Stimulated activated CD4-positive, alpha-beta T cell treated with anti-CD3 and anti-CD28 coated beads, Interleukin-1b, Interleukin-23, amount 100 ng/mL, for 4 hours (primary cell): ENCODE measurements at places on chromosomes 12 and 14.

- DNase-seq = no peak
Measured at GRCh38 chr12:108575199-108575912, 13.0 kb downstream of the ISCU start.

DNA sequence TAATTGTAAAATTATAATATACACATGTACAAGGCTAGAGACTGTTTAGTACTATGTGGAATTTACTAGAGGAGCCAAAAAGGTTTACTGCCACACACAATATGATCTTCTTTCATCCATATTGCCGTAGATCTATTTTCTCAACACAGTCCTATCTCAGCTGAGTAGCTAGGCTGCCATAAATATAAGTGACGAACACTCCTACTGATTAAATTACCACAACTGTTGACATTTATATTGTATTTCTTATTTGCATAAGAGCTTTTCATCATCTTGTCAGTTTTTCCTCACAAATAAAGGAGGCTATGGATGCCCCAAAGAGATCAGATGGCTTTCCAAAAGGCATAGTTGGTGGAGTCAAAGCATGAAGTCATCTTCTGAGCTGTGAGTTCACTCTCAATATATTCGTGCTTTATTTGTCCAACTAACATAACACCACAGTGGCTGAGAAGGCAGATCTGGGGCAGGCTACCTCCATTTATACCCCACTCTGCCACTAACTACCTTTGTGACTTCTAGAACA, 78.6 kb downstream of the CCDC59 start:
- no peak for DNase-seq

- DNase-seq = no peak
Measured at GRCh38 chr14:42095155-42095554, 488.5 kb downstream of the LRFN5 start.

GRCh38 chr14:99062772-99063418, 209.1 kb downstream of the BCL11B start:
- no peak for DNase-seq

- no peak for DNase-seq
Measured at GRCh38 chr12:89622115-89622514, 86.5 kb downstream of the ATP2B1 start.

DNA sequence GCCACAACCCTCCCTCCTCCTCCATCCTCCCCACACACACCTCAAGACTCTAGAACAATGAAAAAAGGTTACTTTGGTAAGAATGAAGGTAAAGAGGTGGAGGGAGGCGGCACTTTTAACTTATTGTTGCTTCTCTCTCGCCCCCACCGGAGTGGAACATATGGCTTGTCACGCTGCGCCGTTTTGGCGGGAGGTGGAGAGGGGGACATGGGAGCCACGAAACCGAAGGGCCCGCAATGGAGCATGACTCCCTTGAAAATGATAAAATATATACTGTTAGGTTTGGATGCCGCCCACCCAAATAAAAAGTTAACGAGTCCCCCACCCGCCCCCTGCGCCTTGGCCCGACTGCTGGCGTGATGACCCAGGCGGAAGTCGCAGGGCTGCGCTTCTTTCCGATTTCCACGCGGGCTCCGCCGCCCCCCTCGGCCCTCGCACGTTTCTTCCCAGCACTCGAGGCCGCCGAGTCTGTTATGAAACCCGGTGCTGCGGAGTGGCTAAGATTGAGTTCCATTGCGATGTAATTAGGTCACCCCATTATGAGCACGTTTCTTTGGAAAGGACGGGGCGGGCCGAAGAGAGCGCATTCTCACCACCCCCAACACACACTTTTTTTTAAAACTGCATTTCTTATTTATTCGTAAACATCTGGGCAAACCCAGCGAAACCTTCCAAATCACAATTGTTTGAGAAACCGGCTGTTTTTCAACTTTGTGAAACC, 1.4 kb upstream of the ZFP36L1 start:
- peak; percentile 74 for DNase-seq

- DNase-seq = no peak
Measured at GRCh38 chr14:50985124-50985858, 41.0 kb upstream of the PYGL start.

DNA sequence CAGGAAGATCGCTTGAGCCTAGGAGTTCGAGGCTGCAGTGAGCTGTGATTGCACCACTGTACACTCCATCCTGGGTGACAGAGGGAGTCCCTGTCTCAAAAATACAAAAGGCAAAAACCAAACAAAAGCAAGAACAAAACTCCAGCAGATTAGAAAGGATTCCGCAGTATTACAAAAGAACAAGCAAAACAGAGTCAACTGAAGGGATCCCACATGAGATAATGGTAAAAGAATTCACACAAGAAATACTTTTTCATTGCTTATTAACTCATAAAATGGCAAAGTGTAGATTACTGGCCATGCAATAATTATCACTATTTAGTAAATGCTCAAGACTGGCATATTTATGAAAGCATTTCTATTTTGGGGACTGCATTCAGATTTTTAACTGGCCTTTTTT, 35.4 kb downstream of the BEST3 start:
- DNase-seq = no peak

- no peak for DNase-seq
Measured at GRCh38 chr12:32661706-32662105, 17.4 kb upstream of the DNM1L start.

DNA sequence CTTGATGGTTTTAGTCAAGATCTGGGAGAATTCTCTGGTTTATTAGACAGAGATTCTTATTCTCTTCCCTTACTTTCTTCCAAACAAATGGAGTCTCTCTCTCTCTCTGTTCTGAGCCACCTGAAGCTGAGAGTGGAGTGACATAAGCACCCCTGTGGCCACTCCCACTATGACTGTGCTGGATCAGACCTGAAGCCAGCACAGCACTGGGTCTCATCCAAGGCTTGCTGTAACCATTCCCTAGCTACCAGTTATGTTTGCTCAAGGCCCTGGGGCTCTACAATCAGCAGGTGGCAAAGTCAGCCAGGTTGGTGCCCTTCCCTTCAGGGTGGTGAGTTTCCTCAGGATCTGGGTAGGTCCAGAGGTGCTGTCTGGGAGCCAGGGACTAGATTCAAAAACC, 568.5 kb downstream of the AACS start:
- no peak for DNase-seq

DNA sequence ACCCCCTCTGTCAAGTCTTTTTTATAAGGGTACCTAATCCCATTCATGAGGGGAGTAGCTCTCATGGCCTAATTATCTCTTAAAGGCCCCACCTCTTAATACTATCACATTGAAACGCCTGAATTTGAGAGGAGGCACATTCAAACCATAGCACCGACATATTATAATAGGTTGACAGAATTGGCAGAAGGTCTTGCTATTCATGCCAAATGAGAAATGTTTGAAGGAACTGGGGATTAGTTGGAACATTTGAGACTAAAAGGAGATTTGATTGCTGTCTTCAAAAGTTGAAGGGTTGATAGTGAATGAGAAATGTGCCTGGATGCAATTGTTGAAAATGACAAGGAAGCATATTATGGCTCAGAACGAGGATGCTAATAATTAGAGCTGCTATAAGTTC, 331.1 kb downstream of the ATP23 start:
- no peak for DNase-seq

DNA sequence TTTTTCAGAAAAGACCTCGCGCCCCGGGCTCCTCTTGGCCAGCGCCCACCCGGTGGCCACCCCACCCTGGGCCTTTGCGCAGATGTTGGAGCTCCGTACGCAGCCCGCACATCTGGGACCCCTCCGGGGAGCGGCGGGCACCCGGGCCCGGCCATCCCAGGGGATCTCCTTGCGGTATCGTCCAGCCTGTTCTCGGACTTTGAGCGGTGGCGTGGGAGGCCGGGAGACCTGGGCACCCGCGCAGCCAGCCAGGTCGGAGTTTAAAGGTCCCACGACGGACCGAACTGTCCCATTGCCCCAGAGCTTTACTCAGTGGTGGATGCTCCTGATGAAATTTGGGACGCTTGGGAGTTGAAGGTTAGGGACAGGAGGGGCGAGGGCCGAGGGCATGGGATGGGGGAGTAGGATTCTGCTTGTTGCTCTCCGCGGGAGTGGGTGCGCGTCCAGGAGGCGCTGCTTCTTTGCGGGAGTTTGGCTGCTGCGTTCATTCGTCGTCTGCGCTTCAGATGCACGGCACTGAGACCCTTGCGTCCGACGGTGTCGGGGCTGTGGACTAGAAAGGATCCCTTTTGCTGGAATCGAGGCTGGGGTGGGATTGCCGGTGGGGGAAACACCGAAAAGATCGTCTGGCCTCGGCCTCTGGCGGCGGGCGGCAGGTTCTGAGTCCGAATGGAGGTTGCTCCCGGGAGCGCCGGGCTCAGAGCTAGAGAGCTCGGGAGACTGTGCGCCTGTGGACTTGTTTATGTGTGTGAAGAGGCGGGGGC, 1.4 kb downstream of the NTF3 start:
- DNase-seq = no peak

DNA sequence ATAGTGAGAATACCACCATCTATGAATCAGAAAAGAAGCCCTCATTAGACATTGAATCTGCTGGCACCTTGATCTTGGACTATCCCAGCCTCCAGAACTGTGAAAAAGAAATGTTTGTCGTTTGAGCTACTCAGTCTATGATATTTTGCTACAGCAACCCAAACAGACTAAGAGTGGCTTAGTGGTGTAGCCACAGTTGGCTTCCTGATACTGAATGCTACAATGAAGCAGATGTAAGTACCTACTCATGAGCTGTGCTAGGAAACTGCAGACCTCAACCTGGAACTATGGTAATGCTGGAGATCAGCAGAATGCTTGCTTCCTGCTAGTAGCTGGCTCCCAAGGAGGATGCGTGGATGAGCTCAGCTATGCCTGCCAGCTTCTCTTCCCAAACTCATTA, 268.6 kb upstream of the CRY1 start:
- DNase-seq = no peak

GRCh38 chr14:63563370-63564026, 20.3 kb upstream of the PPP2R5E start:
- DNase-seq = no peak

- DNase-seq = no peak
Measured at GRCh38 chr12:16421806-16422205, 74.4 kb downstream of the MGST1 start.

GRCh38 chr12:92810370-92810769, 107.6 kb downstream of the PLEKHG7 start:
- no peak for DNase-seq

DNA sequence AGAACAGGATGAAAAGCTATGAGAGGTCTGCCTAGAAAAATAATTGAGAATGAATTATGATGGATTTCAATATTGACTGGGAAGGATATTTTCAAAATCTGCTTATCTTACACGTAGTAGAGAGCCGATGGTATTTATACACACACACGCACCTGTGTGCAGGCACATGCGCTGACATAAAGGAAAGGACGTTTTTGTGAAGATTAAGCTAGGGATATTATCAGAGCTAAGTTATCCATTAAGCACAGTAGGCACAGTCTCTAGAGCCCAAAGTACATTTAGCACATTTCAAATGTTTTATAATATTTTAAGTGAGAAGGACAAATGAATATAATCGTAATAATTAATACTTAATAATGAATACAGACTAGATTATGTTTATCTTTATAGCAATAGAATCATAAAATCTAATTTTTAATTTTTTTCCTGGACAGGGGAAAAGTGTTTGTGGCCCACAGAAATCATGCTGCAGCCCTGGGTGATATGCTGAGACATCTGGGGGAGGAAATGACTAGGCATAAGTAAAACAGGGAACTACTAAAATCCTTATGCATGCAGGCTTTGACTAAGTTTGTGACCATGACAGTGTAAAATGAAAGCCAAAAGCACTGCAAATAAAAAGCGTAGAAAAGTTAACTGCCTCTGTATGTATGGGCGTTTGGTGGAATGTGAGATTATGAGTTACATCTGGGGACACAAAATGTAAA, 146.1 kb downstream of the KITLG start:
- DNase-seq = no peak

GRCh38 chr12:76143343-76144244, 59.1 kb upstream of the NAP1L1 start:
- DNase-seq = no peak

DNA sequence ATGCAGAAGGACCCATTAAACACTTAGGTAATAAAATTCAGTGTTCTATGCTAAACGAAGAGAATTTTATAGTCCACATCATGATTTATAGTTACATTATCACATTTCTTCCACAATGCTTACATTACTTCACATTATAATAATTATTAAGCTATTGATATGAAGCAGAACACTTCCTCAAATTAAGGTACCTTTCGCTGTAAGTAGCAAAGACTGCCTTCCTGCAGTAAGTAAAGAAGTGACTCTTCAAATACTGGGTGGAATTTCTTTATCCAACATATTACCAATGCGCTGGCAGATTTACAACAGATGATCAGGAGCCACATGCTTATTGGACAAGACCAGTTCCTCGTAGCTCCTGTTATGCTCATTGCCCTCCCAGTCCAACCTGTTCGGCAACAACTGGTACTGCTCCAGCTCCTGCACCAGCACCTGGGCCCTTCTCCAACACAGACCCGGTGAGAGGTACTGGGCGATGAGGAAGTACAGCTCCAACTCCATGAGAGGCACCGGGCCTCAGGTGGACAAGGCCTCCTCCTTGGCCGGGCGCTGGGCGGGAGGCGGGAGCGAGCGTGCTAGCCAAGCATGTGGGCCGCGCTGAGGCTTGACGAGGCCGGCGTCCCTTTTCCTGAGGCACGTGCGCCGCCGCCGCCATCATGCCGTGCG, 210.7 kb upstream of the ATP2B1 start:
- no peak for DNase-seq

DNA sequence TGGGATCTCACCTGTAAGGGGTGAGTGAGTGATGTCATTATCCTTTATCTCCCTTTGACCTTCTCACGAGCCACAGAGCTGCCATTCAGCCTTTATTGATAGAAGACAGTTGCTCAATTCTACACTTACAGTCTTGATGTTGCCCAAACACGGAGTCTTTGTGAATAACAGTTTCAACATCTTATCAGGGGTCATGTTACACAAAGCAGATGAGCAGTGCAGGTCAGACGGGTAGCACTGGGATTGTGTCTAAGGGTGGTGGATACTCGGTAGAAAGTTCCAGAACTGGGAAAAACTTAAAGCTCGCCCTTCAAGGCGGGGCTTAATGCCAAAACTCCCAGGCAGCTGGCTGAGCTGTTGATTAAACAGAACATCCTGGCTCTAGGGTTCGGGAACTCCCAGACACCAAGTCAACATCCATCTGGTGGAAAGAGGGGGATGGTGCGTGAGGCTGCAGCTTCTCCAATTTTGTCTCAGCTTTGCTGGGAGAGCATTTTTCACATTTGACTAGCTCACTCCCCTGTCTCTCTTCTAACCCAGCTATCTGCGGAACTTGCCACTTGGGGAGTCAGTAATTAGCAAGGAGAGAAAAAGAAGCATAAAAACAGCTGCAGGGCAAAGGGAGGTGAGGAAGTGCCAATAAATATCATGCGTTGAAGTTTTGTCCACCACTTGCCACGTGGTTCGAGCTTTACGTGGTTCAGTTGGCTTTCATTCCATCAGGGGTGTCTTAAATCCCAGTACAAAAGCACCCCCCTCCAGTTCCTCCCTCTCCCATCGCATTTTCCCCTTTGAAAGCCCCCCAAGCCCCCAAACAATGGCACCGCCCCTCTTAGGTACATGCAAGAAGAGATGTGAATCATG, 31.0 kb downstream of the FOXN4 start:
- DNase-seq = no peak

GRCh38 chr12:49502590-49502989, 36.2 kb upstream of the KCNH3 start:
- DNase-seq = no peak

GRCh38 chr14:35368139-35368460, 36.4 kb downstream of the NFKBIA start:
- DNase-seq = no peak

GRCh38 chr12:122981036-122981471, 573 bp downstream of the ARL6IP4 start:
- DNase-seq = no peak
